ENCODE measurements at places on chromosomes 1 and 21. TPM values are rescaled to one million over a fixed set of nuclear protein-coding genes. Genes with fewer than 3 reads are reported as not detected.

DNA sequence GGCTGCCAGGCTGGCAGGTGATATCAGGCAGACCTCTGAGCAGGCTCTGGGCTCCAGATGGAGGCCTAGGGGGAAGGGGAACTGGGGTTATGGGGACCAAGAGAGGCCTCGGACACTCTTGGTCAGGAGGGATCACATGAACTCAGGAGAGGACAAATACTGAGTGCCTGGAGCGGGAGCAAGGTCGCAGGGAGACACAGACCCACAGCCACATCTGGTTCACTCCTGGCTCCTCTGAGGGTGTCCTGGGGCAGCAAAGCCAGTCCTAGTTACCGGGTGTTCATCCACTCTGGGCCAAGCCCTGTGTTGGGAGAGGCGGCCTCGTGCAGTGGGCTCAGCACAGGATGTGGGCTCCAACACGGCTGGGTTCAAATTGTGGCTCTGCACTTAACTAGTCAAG, 239.0 kb downstream of the PTPRU start:
- DNase-seq = no peak

The CYP2J2 gene
- 0.25 TPM for total RNA-seq

The LCE6A gene
- total RNA-seq = not detected

DNA sequence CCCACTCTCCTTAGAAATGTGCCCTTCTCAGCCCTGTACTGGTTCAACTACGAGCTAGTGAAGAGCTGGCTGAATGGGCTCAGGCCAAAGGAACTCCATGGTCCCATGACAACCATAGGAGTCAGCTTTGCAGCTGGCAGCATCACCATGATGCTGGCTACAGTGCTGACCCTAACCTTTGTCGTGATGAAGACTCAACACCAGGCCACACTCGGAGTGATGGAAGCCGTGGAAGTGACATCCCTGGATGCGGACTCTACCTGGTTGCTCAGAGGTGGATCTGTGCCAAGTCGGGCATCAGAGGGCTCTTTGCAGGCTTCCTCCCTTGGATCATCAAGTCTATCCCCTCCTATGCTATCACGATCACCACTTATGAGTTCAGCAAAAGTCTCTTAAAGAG, 11.6 kb downstream of the KDM5B start:
- no peak for DNase-seq

DNA sequence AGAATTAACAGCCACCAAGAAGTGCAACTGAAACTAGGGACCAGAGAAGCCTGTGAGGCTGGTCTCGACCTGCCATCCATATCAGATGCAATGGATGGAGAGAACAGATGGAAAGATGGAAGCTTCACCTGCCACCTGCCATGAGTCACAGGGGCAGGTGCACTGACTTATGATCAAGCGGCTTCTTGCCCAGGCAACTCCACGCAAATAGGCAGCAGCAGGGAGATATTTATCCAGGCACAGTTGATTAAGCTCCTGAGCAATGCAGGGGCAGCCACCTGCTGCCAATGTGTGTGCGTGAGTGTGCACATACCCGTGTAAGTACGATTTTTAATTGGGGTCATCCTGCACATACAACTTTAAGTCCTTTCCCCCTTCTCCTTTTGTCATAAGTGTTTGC, 174.2 kb downstream of the PTPRU start:
- no peak for DNase-seq

The DONSON gene
- 16.0 TPM for total RNA-seq

DNA sequence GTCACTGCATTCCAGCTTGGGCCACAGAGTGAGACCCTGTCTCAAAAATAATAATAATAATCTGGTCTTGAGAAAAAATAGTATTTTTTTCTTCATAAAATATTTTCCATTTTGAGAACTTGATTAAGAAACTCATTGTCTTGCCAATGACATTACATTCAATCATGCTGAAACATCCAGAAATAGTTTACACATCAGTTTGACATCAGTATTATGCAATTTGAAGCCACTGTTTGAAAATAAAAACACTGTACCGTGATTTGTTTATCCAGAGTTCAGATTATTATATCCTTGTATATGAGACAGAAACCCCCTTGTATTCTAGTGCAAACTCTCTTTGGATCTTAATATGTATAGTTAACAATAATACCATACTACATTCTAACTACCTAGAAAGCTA, 6.9 kb downstream of the FMO2 start:
- DNase-seq = no peak

DNA sequence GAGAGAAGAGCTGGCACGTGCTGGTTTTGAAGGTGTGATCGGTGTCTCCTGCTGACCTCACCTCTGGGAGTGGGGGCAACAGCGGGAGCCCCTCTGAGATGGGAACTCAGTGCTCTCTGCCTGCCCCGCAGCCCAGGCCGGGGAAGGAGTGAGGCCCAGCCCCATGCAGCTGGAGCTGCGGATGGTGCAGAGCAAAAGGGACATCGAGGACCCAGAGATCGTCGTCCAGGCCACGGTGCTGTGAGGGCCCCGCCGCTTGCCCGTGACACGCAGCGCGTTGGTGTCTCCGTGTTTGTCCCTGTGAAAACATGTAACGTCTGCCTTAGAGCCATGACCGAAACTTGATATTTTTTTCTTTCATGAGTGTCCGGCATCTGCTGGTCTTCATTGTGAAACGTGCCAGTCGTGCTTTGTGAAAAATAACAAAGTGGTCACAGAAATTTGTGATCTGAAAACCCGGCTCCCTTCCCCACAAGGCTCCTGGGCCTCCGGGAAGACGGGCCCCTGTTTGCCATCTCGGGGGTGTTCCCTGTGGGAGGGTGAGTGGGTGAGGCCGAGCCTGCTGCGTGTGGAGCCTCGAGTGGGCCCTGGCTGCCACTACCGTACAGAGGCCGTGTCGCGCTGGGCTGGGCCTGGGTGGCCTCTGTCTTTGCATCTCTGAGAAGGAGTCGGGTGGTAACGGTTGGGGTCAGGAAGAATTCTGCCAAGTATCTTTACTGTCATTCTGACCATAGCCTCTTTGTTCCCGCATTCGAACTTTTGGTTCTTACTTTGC, 20.1 kb downstream of the CSTB start:
- DNase-seq = no peak

GRCh38 chr1:169193191-169193850, 86.8 kb downstream of the ATP1B1 start:
- no peak for DNase-seq

The COL9A2 gene
- total RNA-seq = 0.61 TPM

- no peak for DNase-seq
These were observed 44.0 kb downstream of the ZSCAN20 start for GRCh38 chr1:33516428-33516827.

DNA sequence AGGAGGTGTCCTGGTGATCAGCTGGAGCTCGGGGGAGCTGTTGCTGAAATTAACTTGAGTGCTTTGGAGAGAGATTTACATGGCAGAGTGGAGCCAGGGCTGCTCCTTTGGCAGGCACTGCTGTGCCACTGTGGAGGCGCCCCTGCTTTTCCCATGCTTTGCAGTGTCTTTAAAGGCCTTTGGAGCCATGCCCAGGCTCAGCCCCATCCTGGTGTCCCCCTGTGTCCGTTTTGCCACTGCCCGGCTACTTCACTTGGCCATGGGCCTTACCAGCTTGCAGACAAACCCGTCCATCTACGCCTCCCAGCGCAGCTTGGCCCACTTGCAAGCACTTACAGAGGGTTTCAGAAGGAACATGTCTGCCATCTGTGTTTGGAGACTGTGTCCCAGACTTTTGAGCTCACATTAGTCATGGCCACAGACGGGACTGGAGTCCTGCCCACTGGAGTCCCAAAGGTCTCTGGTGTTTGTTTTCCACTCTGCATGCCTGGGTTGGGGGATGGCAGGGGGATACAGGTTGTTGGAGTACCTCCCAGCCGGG, 18.2 kb upstream of the LAMTOR5 start:
- no peak for DNase-seq

GRCh38 chr1:245432228-245432875, 277.6 kb downstream of the KIF26B start:
- DNase-seq = no peak

Data from NCI-H460 (cell line).